ENCODE measurements at places on chromosomes 1 and 21.

DNA sequence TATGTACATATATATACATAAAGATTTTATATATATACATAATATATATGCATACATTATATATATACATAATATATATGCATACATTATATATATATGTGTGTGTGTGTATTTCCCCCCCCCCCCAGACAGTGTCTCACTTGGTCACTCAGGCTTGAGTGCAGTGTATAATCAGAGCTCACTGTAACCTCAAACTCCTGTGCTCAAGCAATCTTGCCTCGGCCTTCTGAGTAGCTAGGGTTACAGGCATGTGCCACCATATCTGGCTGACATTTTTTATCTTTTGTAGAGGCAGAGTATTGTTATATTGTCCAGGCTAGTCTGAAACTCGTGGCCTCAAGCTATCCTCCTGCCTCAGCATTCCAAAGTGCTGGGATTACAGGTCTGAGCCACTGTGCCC is 9.0 kb upstream of the FUBP1 start:
- DNase-seq: no peak

DNA sequence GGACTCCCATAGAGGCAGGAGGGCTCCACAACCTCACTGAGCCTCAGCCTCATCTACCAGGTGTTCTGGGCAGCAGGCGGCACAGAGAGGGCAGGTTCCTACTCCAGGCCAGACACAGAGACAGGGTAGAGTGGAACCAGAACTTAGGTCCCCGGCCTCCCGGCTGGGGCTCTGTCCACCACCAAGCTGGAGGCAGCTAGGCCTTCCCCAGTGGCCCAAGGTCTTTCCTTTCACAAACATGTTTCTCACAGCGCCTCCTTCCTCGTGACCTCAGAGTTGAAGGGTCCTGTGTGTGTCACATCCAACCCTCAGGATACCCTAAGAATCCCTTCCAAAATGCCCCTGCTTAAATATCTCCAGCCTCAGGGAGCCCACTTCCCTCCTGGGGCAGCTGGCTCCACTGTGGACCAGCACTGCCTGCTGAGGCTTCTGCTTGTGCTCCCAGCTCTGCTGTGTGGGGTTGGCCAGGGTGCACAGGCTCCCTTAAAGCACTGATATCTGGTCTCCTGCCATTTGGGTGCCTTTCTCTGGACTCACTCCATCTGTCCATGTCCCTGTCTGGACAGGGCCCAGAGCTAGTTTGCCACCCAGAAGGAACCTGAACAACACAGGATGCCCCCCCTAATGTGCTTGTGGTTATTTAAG is 33.2 kb upstream of the MAGOH start:
- DNase-seq: no peak

DNA sequence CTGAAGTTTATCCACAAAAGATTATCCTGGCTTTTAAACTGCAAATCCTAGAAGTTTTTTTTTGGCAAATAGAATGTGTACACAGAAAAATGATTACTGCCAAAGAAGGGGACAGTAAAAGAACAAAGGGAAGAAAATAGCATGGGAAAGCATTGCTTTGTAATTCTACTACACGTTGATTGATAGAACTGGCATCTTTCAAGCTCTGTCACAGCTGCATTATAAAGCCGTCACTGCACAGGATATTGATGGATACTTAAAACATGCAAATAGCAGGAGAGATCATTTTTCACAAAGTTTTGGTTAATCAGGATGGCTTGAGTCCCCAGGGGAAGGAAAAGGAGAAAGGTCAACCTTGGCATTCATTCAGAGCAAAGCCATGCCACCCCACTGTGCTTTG is 183.7 kb upstream of the RRP15 start:
- DNase-seq: no peak

DNA sequence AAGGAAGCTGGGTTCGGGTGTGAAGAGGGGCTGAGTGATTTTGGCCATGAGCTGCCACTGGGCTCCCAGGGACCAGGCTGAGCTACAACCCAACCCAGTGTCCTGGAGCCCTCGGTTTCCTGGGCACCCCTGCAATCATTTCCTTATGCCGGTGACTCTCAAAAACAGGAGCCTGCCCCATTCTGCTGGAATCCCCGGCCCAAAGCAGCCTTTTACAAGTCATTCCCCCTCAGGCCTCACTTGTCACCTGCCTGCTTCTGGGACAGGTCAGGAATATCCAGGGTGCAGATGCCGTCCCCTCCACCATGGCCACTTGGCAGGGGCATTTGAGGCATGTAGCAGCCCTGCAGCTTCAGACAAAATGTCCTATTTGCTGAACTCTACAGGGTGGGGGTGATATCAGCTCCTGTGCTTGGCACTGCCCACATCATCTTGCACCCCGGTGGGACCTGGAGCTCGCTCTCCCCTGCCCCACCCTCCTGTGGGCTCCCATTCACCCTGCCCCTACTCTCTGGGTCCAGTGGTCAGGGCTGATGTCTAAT is 30.0 kb downstream of the CDK18 start:
- DNase-seq: no peak

DNA sequence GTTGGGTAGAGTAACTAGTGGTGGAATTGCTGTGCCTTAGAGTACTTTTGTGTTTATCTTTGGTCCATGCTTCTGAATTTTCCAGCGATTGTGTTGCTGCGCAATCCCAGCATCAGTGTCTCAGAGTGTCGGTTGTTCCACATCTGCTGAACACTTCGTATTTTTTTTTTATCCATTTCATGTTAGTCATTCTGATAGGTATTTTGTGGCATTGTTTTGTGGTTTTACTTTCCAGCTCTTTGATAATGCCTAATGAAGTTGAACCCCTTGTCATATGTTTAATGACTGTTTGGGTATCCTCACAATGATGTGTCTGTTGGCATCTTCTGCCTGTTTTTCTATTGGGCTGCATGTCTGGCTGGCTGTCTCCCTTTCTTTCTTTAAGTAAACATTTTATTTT is 13.6 kb downstream of the TUFT1 start:
- DNase-seq: no peak

DNA sequence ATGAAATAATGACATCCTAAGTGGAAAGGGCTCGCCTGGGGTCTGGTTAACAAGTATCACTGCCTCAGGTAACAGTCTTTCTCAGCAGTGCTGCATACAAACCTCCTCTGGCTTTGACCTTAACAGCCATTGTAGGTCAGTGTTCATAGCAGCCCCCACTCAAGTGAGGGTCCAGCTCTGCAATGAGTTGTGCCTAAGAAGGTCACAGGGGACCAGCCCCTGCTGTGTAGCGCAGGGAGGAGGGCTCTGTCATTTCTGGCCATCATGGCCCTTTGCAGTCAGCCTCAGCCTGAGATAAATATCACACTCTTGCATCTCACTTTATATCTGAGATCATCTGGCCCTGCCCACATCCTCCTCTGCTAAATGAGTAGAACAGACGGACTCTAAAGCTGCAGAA is 18.1 kb upstream of the MYSM1 start:
- DNase-seq: no peak

GRCh38 chr1:208161005-208161404 is 83.2 kb downstream of the PLXNA2 start:
- no peak for DNase-seq

- no peak for DNase-seq
Measured at GRCh38 chr21:34994766-34995631, 54.1 kb downstream of the RUNX1 start.

- DNase-seq: no peak
Measured at GRCh38 chr1:35364741-35365140, 96.2 kb downstream of the ZMYM4 start.

DNA sequence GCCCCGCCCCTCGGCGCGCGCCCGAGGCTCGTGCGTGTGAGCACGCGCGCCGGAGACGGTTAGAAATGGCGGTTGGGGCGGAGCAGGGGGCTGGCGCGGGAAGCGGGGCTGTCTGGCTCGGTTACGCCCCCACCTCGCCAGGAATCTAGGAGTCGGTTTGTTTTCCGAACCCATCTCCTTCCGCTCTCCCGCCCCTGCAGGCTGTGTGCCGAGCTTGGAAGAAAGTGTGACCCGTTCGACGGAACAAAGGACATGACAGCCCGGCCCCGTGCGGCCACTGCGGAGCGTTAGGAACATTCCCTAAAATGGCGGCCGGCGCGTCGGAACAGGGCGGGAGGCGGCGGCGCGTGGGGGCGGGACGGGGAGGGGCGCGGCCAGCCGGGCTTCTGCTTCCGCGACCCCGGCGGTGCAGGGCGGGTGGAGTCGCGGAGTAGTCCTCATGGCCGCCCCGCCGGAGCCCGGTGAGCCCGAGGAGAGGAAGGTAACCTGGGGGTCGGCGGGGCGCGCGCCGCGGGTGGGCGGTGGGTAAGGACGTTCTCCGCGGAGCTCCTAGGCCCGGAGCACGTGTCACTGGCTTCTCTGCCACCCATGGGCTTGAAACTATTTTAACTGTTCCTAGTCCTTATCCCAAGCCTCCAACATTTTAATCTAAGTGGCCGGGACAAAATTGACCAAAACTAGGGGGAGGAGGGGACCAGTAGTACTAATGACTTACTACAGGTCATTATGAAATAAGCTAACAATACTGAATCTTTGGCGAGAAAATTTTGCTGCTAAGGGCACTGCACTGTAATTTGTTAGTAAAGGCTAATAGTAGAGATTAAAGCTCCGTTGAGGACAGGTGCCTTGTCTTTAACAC is at the start of gene COX20:
Gene COX20, plus strand, starts transcription at position 383 of the 859 bp plus-strand sequence. Its CDS starts 57 bp downstream, at position 440.
- DNase-seq: peak; percentile 94

DNA sequence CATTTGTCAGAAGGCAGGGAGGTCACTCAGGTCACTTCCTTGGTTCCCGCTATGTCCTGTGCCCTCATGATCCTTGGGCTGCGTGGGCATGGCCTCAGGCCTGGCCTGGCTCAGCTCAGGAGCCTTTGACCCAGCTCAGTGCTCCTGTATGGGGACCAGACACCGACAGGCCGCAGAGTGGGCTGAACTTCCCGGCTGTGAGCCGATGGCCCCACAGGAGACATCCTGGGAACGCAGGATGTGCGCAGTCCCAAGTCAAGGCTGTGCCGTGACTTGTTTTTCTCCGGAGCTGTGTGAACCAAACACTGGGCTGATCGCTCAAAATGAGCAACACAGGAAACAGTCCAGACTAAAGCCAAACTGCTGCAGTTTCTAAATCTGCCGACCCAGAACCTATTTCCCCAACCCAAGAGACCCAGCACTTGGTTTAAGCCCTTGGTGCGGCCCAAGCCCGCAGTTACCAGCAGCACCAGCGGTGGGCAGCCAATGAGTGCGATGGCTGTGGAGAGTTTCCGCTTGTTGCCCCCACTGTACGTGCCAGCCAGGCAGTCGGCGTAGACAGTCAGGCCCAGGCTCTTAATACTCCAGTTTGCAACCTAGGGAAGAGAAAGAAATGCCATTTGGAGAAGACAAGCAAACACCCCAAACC is 92.3 kb upstream of the GCLM start:
- DNase-seq: no peak

DNA sequence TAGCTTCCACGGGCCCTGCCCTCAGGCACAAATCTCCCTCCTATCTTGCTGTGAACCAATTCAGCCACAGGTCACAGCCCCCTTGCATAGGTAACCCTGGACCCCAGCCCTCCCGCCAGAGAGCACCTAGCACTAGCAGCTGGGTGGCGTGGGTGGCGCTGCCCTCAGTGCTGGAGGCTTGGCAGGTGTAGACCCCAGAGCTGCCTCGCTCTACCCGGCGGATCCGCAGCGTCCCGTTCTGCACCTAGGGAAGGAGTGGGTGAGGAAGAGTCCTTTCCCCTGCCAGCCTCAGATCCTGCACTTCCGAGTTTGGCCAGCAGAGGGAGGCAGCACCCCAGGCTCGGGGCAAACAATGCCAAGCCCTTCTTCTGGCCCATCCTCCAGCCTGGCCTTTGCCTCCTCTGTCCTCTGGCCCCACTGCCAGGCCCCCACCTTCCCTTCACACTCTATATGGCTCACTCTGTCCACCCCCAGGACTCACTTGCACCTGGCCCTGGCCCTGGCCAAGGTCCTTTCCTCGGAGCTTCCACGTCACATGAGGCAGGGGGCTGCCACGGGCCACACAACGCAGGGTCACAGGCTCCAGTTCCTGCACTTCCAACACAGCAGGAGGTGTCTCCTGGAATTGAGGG is 9.0 kb downstream of the IGSF9 start:
- DNase-seq: peak; percentile 92

DNA sequence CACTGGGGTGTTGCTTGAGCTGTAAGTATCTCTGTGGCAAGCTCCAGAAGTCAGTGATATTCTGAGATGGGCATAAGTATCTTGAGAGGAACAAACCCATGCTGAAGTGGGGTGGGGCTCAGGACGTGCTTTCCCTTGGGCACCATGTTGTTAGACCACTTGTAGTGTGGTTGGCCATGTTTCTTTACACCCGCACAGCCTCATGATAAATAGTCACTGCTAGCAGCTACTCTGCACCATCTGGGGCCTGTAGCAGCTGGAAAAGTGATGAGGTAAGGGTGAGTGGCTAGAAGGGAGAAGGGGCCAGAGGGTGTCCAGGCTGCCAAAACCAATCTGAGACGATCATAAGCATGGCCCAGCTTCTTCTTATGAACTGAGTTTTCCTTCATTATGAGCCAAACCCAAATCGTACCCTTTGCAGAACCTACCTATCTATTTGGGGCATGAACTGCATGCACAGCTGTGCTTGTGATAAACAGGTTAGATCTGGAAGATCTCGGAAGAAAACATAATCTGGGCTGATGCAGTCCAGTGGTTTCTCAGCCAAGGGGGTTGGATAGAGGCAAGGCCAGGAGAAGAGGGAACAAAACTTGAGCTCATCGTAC is 91.9 kb upstream of the IRF2BP2 start:
- DNase-seq: peak; percentile 14

DNA sequence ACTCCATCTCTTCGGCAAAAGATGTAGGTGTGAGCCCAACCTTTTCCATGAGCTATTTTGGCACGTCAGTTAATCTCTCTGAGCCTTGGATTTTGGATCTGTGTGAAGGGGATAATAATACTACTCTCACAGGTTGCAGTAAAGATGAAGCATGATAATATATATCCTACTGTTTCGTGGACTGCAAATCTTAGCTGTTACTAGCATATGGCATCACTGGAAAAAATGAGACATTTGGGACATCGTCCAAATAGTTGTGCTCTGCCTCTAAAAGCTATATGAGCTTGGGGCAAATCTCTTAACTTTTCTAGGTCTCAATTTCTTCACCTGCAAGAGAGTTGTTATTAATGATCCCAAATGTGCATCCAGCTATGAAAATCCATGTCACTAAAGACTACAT is 147.4 kb upstream of the ZRANB2 start:
- DNase-seq: no peak

DNA sequence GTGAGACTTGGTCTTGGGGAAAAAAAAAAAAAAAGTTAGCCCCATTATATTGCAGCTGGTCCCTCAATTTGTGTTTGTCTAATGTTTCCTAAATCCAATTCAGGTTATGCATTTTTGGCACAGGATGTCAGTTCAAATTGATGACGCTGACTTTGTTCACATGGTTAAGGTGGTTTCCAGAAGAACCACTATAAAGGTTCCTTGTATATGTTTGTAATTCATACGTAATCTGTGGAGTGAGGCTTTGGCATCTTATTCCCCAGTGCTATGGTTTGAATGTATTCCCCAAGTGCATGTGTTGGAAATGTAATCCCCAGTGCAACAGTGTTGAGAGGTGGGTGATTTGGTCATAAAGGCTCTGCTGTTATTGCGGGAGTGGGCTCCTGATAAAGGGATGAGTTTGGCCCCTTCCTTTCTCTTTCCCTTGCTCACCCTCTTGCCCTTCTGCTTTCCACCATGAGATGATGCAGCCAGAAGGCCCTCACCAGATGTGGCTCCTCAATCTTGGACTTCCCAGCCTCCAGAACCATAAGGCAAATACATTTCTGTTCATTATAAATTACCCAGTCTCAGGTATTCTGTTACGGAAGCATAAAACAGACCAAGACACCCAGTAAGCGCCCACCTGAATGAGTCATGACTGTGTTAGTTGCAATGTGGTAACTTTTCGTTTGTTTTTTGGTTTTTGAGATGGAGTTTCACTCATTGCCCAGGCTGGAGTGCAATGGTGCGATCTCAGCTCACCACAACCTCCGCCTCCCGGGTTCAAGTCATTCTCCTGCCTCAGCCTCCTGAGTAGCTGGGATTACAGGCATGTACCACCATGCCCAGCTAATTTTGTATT is 19.5 kb upstream of the HLCS start:
- no peak for DNase-seq
